ENCODE measurements at places on chromosomes 6 and 20.

DNA sequence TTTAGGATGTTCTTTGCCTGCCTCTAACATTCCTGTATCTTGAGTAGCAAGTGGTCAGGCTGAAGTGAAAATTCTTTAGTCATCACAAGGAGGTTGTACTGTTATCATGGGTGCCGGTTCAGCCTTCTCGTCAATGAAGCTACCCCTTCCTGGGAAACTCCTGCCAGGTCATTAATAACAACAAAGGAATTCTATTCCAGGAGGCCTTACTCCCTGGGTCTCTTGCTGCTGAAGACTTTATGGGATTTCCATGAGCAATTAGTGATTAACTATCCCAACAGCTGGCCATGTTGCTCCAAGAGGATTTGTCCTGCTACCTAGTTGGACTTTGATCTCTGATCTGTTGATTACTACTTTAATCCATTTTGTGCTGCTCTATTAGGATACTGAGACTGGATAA, 62.7 kb upstream of the ELOVL5 start:
- no peak for DNase-seq

GRCh38 chr6:169371344-169372127, 117.9 kb upstream of the THBS2 start:
- DNase-seq: no peak

DNA sequence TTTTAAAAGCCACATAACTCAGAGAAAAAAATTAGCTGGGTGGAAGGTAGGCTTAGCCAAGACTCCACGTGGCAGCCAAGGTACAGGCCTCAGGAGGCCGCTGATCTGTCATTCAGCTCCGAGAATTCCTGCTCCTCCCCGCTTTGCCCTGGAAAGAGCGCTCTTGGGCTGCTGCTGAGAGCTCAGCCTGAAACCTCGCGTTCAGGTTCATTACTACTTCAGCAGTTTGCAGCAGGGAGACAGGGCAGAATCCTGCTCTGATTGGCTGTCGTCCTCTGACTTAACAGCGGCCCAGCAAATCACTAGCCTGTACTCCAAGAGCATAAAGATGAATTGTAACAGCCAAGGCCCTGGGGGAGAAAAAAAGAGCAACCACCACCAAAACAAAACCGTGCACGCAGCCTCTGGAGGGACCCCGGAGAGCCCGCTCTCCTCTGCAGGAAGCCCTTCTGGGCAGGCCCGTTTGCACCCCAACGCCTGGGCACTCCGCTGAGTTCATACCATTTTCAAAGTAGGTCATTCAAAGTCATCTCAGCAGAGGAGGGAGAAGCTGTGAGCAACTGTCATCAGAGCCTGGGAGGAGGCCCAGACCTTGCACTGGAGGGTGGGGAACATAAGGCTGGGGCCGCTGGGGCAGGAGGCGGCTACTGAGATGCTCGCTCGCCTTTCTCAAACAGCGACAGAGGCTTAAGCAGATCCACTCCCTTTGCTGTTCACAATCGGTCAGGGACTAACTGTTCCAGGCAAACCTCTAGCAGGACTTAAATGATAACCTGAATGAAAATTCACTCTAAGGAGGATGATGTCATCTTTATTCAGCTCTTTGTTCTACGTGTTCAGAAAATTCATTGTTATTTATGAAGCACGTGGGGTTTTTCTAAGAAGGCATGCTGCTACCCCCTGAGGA, 42.3 kb upstream of the ATXN1 start:
- no peak for DNase-seq

DNA sequence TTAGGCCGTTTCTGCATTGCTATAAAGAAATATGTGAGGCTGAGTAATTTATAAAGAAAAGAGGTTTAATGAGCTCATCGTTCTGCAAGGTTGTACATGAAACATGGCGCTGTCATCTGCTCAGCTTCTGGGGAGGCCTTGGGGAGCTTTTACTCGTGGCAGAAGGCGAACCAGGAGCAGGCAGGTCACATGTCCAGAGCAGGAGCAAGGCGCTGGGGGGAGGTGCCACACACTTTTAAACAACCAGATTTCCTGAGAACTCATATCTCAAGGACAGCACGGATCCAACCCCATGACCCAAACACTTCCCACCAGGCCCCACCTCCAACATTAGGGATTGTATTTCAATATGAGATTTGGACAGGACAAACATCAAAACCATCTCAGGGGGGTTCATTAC, 6.4 kb upstream of the SLC13A3 start:
- DNase-seq: no peak

DNA sequence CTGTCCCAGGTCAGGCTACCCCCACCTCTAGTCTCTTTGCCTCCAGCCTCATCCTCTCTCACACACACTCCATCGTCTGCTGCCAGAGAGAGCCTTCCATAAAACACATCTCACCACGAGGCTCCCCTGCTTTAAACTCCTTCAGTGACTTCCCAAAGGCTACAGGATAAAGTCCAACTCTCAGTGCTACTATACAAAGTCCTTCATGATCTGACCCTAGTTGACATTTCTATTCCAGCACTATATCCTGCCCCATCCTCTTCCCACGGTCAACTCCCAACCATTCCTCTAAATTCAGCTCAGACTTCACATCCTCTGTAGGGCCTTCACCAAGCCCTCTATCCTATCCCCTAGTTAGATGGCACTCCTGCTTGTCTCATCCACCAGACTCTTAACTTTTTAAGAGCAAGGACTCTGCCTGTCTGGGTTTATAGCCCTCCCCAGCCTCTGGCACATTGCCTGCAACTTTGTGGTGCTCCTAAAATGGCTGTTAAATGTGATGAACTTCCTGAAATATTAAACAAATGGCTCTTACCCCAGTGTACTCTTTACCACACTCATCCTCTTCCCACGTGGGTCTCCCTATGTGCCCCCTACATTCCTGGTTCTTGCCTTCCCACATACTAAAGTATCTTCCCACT, 36.1 kb downstream of the KIF16B start:
- no peak for DNase-seq

- peak; percentile 73 for DNase-seq
These were observed 2.0 kb downstream of the FOXQ1 start for GRCh38 chr6:1313767-1314503.

Data from HuH-7.5 (cell line).